NCI-H2171 treated with DMSO at 0.1 percent for 48 hours (cell line): ENCODE measurements at places on chromosomes 3 and 15.

DNA sequence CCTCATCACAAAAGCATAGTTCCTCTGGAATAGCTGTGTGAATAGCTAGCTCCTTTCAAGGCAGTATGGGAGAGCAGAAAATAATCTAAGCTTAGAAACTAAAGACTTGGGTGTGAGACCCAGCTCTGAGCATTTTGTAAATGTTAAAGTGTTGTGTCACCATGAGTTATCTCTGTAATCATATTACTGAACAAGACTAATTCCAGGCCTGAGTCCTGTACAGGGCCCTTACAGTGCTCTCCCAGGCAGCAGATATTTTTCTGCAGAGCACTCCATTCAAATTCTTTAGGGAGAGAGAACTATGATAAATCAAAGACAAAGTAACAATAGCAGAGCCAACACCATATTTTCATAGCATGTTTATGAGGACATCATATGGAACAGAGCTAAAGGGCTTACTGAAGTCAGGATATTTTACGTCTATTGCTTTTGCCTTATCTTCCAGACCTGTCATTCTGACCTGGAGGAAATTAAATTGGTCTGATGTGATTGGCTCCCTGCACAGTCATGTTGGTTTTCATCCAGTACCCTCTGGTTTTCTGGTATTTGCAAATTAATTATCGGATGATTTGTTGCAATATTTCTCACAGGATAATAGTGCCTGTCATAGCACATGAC, 172.6 kb upstream of the PPP2R3A start:
- DNase-seq = no peak

DNA sequence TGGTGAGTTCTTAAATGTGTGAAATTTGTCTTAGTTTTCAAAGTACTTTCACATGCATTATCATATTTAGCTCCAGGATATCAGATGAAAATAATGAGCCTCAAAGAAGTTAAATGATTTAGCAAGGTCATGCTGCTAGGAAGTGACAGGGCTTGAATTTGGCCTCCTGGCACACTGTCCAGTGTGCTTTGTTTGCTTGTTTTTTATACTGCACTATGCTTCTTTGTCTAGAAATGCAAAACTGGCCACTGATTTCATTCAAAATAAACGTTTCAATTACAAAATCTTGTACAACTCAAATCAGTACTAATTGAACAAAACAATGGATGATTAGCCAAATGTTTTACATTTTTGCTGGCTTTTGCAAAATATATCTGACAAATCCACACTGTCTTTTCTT, 583.3 kb upstream of the CBLB start:
- DNase-seq = no peak

DNA sequence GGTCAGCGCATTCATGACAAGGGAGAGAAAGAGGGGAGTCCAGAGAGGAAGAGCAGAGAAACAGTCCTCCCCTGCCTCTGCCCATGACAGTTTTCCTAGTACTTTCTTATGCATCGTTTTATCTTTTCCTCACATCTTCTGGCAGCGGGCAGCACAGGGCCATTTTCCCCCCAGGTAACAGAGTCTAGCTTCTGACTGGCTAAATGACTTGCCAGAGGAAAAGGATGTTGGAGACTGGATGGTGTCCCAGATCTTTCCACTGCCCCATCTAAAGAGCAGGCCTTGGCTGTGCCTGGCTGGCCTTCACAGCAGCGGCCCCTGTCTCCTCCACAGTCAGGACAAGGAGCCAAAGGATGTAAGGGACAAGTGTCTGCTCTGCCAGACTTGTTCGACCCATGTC, 59.3 kb downstream of the CTDSPL start:
- DNase-seq = no peak

GRCh38 chr3:150236316-150237082, 171.6 kb upstream of the TSC22D2 start:
- no peak for DNase-seq

DNA sequence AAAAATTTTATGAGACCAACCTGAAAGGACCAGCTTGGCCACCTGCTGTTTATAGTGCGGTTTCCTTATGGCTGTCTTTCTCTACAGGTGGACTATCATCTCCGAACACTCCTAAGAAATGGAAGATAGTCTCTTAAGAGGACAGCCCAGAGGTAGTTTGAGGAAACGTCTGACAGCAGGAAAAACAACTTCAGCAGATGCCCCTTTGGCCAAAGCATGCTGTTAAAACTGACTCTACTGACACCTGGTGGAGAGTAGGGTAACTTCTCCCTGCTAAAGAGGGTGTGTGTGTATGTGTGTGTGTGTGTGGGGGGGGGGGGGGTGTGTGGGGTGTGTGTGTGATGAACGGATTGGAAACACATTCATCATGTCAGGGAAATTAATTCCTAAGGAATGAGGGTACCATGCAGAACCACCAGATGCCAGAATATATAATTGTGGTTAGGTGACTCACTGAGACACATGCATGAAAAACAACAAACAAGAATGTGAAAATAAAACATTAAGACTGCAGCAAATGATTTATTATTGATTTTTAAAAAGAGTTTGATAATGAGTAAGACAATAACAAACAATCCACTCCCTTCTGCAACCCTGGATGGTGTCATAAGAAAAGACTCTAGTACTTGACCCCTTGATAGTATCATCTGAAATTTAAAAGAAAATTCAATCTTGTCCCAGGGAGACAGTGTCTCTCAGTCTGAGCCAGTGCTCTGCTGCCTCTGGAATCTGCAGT, 256.5 kb downstream of the THRB start:
- DNase-seq = peak; percentile 33

DNA sequence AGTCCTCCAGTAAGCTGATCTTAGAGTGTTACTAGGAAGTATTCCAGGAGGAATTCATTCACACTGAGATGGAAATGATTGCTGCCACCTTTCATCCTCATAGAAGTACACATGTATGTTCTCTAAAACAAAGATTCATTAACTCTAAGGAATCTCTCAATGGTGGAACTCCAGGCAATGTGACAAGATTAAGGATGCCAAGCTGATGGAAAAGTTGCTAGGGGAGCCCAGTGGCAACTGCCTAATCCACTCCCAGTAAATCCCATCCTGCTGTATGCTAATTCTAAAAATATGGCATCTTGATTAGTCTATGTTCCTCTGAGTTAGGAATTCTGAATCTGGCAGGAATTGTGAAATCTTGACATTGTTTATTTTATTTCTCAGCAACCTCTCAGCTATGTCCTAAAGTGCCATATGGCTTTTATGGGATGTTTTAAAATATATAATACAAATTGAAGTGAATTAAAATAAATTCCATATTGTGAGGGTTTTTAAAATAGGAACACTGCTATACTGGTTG, 210.0 kb upstream of the TRIM42 start:
- DNase-seq = peak; percentile 11

GRCh38 chr3:153142961-153143360, 19.1 kb upstream of the RAP2B start:
- no peak for DNase-seq

GRCh38 chr15:38721568-38721945, 156.9 kb upstream of the RASGRP1 start:
- no peak for DNase-seq

GRCh38 chr3:46858456-46858855, 4.8 kb downstream of the MYL3 start:
- DNase-seq = no peak

DNA sequence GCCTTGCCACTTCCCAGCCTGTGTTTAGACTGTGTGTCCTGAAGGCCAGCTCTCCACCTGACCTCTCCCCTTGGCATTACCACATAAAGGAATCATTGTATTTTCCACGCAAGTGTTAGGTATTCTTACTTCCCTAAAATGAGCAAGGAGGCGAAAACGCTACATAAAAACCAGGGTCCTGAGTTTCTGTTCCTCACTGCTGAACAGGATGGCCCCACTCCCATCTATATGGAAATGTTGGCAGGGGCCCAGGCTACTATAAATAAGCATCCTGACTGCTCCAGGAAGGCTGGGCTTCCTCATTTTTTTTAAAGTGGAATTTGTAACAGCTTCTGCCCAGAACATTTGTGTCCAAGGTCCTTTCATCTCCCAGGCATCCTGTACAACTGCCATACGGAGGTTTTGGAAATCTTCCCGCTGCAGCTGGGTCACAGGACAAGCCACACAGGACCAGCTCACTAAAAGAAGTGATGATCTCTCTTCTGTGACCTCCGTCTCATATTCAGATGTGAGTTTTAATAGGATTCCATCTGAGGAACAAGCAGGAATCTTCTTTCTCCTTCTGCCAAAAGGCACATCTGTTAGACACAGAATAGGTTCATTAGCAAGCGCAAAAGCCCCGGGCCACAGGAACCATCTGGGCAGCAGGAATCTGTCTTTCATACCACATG, 56.4 kb upstream of the LIMD1 start:
- peak; percentile 37 for DNase-seq

GRCh38 chr3:144182501-144182900, 210.9 kb downstream of the DIPK2A start:
- no peak for DNase-seq

DNA sequence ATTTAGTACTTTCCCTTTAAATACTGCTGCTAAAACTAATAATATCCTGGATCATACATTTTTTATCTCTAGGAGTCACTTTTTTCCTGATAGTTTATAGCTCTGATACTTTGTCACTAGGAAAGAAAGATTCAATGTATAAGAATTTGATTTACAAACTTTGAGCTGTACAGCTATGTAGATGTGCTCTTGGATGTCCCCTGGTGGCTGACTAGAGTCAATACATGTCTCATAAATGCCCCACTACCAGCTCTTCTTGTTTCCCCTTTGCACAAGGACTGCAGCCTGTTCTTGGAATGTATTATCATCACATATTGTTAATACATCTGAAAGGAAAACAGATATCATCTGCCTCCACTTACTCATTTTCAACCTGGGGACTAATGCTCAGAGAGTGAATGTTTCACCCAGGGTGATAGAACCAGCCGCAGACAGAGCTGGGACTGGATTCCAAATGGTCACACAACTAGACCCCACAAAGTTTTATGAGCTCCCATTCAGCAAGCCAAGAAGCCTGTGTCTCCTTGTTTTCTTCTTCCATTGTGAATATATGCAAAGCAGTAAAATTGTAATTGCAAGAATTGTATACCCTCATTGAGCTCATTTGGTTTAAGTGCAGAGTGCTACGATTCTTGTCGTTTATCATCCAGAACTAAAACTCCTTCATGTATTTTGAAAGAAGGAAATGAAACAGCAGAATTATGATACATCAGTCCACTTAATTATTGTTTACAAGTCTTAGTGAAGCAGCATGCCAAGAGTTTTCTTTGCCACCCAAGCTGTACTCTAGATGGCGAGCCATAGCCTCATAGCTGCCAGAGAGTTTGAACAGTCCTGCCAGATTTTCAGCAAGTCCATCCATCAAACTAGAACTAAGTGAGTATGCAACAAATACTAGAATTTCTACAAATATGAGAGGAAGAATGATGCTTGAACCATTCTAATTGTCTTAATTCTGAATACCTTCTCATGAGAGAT, 261.6 kb upstream of the LMCD1 start:
- DNase-seq = peak; percentile 10

DNA sequence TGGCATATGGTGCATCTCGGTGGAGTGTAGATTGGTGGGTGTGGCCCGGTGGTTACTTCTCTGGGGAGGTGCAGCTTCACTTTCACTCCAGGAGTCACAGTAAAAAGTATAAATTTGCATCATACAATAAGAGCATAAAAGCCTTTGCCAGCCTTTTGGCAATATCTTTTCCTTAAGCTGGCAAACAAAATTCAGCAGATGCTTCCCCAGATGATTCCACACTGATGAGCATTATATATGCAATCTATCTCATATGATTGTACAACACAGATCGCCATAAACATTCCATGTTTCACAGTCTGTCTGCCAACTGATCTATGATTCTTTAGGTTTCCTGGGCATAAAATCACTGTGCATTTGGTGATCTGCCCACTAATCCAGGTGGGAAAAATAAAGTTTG, 120.2 kb upstream of the ALCAM start:
- DNase-seq = peak; percentile 98

DNA sequence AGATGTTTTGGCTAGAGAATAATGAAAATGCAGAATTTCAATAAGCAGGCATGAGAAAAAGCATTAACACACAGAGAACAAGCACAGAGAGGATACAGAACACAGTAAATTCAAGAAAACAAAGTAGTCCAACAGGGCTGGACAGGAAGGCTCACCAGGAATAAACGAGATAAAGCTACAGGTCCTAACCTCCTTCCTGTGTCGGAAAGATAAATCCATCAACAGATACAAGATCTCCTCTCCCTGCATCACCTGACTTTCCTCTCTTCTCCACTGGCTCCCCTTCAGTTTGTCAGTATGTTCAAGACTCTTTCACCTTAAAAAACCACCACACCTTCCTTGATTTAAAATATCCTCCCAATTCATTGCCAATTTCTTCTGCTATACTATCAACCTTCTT, 11.4 kb downstream of the CPEB1 start:
- DNase-seq = no peak

DNA sequence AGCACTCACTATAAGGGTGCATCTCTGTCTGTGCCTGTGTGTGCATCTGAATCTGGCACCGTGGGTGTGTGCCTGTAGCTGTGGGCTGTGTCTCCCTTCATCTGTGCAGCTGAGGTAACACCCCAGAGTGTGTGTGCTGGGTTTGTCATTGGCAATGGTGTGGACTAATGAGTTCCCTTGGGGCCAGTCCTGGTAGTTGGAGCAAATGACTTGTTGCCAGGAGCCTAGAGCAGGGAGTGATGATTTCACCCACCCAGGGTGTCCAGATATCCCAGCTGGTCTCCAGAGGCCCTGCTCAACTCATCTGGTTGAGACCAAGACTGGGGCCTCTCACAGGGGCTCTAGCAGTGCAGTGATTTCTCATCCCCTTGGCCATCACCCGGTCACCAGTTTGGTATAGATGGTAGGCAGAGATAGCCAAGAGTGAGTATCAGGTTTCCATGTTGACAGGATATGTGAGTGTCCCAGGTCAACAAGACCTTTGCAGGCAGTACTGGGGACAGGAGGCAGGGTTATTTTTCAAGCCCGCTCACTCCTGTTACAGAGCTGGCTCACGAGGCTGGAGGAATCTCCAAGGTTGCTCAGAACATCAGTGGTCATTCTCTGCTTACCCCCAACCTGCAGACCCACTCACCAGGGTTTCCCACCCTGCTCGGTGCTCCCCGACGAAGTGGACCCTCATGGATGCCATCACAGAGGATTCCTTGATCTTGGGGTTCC, 4.1 kb upstream of the HDAC11 start:
- DNase-seq = peak; percentile 18

DNA sequence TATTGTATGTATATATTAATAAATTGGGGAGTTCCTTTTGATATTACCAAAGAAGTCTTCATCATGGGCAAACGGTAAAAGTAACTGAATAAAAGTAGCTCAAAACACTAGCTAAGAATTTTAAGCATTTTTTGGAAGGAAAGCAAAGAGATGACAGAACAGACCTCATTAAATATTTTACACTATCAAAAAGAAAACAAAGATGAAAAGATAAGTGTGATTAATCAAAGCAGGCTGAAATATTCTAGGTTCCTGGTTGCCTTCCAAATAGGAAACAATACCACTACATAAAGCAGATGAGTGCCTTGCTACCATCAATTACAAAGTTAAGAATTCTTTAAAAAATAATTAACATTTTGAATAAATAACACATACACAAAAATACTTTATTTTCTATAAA, 3.6 kb downstream of the NKIRAS1 start:
- DNase-seq = no peak

GRCh38 chr3:52288674-52289073, 1.0 kb downstream of the GLYCTK start:
- DNase-seq = no peak
